ENCODE measurements at places on chromosomes 4 and X.

GRCh38 chr4:188030401-188030800, 34.8 kb downstream of the ZFP42 start:
- DNase-seq, result no peak

DNA sequence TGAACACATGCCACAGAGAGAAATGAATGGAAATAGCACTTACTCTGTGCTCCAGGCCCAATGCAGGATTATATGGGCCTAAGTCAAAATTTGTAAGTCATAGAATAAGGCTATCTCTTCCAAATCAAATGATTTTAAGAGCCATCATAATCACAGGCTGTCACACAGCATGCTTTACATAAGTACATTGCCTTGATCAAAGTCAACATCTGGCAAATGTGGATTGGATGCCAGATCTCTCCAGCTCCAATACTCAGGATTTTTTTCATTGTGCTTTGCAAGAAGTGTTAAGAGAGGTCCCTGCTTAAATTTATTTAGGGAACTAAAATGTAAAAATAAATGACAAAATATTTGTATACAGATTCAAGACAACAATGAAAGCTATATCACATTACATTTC, 299.9 kb downstream of the PRDM5 start:
- DNase-seq, result no peak

DNA sequence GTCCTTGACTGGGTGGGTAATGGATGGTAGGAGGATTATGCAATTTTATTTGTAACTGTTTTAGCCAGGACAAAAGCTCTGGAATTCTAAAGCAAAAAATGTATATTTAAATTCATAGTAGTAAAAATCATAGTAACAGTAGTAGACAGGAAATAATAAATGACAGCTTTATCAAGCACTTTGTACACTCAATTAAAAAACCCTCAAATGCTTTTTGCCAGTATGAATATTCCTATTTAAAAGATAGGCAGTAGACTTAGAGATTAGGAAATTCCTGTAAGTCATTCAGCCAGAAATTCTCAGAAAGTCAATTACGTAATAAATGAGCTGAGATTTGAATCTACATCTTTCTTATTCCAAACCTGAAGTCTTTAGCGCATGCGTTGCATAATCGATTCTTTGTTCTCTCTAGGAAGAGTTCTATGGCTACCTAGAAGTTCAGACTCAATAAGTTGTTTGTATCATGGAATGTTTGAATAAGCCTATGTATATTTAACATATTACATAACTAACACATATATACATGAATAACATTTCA, 2.5 kb downstream of the AADAT start:
- DNase-seq, result no peak

DNA sequence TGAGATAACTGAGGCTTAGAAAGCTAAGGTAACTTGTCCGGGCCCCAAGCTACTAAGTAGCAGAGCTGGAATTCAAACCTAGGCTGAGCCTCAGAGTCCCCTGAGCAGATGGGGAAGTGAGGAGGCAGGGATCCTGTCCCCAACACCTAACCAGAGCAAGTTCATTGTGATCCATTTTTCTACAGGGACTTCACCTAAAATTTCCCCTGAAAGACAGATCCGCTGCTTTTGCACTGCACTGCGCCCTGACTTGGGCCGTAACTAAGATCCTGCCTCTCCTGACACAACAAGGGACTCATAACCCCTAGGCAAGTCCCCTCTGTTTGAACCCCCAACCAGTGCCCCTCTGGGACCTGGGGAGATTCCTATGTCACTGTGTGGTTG, 25.6 kb upstream of the MTM1 start:
- no peak for DNase-seq

GRCh38 chr4:6380746-6381410, 91.5 kb downstream of the PPP2R2C start:
- no peak for DNase-seq

DNA sequence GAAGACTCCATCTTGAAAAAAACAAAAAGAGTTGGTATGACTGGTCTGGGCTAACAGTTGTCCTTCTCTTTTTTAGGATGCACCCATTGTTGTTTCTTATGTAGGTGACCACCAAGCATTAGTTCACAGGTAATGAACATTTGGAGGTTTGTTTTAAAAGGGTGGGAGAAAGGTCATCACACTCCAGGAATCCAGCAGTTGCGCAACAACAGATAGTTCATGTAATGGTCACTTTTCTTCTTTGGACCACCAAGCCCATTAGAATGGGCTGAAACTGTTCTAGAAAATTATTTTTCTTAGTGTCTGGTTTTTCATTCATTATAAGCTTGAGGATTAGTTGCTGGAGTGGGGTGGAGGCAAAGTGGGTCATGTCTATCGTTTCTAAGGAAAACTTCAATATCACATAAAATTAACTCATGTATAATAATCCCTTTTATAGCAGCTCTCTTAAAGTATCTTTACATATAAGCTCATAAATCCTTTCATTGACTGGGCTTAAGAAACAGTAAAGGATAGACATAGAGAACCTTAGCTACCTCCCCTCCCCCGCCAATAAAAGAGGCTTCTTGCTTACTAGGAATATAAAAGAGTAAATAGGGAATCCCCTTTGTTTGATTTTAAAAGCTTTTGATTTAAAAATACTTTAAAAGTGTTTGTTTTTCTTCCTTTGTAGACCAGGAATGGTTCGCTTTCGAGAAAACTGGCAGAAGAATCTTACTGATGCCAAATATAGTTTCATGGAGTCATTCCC, 23.5 kb downstream of the NKAP start:
- no peak for DNase-seq

DNA sequence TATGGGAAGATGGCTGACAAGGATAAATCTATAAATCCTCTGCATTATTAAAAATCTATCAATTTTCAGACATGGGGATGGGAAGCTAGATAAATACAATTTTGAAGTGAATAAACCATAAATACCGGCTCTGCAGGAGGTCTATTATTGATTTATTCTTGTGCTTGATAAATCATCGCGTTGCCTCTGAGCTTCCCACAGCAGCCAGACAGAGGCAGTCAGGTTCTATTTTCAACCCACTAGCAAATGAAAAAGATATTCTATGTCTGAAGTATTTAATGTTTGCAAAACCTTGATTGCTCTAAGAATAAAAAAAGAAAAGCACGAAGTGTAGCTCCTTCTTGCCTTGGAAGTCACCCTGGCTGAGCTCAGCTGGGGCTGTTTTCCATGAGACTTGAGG, 216.2 kb downstream of the DHRSX start:
- DNase-seq, result no peak

DNA sequence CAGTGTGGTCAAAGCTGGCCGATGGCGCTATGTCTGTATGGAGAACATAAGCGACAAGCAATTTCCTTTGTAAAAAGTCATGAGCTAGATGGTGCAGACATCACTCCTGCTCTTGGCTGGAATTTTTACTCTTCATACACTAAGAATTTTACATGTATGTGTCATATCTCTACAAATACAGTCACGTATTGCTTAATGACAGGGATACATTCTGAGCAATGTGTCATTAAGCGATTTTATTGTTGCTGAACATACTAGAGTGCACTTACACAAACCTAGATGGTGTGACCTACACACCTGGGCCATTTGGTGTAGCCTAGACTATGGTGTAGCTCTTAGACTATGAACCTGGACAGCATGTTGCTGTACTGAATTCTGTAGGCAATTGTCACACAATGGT, 185.4 kb downstream of the SOWAHB start:
- no peak for DNase-seq

- no peak for DNase-seq
Measured at GRCh38 chrX:39828971-39829370, 268.8 kb downstream of the BCOR start.

DNA sequence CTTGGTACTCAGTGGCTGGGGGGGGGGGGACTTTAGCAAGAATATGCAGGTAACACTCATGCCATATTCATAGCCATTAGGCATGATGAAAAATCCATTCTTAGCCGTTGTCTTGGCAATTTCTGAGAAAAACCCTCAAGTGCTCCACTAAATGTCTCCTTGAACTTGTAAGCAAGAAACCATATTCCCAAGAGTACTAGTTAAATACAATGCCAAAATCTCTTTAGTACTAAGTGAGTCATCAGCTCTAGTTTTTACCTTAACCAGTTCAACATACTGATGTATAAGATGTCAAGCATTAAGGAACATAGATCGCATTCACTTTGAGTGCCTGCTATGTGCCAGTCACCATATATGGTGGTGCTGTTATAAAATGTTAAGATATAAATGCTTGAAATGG, 27.5 kb downstream of the UBE2D3 start:
- DNase-seq, result no peak

- DNase-seq, result no peak
Measured at GRCh38 chr4:90128961-90129495, 1.8 kb downstream of the CCSER1 start.

Data from non-pigmented ciliary epithelial cell (primary cell).